ENCODE measurements at places on chromosomes 7 and 10.

GRCh38 chr10:78258323-78259030 is 224.8 kb downstream of the RPS24 start:
- DNase-seq = no peak

DNA sequence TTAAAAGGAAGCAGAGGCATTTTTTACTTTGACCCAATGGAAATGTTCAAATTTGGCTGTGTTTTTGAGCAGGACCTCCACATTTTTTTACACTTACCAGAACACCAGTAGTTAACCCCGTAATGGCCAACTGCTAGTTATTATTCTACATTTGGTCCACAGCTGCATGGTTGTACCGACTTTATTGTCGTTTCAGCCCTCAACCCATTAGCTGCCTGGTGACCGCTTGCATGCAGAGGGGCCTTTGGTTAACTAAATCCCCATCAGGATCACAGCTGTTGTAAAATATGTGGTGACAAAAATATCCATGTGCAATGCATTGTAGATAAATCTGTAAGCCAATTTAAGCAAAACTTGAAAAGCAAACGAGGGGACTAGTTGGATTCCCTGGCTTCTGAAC is 342.2 kb upstream of the MEOX2 start:
- DNase-seq = no peak

- no peak for DNase-seq
Observed at GRCh38 chr7:27802999-27803398, 63.0 kb downstream of the TAX1BP1 start.

DNA sequence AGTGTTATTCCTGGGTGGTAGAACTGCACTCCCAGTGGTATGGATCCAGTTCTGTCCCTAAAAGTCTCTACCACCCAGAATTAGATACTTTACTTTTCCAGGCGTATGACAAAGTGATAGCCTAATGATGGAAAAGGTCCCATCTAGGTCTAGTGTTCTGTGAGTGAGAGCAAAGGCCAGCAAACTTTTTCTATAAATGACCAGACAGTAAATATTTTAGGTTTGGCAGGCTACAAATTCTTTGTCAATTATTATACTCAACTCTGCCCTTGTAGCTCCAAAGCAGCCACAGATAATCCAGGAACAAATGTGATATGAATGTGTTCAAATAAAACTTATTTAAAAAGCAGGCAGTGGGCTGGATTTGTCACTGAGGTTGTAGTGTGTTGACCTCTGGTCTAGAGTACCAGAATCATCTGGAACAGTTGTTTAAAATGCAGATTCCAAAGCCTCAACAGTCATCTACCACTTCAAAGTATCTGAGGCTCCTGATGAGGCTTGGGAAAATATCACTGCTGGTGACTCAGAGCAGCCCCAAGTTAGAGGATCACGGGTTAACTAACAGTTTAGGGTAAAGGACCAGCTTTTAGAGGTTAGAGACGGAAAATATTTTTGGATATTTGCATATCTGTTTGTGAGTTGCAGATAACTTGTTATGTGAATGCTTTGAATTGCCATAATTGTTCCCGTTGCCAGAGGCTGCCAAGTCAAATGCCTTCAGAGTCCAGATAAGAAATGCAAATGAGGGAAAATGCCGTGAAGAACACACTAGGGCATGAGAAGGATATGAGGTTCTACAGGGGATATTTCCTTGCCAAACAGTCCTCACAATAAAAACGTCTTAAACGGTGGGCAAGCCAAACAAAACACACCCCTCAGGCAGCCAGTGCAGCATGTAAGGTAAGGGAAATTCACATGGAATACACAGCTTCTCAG is 19.4 kb downstream of the NRAP start:
- no peak for DNase-seq

GRCh38 chr10:52762088-52762487 is 10.5 kb downstream of the MBL2 start:
- no peak for DNase-seq

GRCh38 chr7:112665709-112666108 is 124.5 kb downstream of the TMEM168 start:
- DNase-seq = no peak

DNA sequence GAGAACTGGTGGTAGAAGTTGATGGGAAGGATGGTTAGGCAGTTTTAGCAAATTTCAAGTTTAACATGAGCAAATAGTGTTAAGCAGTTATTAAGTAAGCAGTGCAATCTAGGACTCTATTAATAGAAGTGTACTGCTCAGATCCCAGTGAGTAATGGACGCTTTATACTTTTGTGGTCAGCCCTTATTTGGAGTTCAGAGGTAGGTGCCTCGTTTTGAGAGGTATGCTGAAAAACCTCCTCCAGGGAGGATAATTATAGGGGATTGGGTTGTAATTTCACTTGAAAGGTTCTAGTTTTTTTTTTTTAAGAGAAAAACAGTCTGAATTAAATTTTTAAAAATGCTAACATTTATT is 33.5 kb upstream of the CCDC7 start:
- DNase-seq = no peak

DNA sequence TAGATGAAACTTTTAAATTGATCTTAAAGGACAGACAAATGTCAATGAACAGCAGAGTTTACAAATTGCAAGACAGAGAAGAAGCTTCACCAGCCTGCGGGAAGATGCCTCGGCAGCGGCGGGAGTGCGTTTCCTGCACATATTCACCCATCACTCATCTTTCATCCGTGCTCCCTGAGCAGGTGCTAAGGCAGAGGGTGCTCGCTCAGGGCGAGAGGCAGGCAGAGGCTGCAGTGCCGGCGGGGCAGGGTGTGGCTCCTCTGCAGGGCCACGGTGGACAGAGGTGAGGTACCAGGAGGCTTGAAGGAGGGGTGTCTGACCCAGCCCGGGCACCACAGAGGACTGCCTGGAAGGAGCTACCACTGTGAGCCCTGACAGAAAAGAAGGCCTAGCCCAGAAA is 155.2 kb upstream of the PPP2R2D start:
- DNase-seq = no peak

DNA sequence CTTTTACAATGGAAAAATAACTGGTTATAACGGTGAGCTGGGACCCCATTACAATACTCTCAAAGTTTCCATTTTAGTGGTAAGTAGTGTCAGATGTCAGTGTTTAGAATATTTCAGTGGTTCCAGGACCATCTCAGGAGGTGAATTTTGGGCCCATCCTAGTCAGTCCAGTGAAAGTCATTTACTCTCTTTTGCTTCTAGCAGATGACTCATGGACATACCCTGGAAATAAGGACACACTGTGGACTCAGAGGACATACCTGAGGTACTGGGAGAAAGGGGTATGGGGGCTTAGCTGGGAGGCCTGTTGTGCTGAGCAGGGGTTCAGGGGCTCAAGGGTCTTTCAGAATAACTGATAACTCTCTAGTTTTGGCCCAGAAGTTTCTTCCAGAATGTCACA is 618 bp upstream of the GIMAP4 start:
- DNase-seq = no peak

GRCh38 chr7:99290980-99291607 is 18.5 kb downstream of the MYH16 start:
- no peak for DNase-seq

DNA sequence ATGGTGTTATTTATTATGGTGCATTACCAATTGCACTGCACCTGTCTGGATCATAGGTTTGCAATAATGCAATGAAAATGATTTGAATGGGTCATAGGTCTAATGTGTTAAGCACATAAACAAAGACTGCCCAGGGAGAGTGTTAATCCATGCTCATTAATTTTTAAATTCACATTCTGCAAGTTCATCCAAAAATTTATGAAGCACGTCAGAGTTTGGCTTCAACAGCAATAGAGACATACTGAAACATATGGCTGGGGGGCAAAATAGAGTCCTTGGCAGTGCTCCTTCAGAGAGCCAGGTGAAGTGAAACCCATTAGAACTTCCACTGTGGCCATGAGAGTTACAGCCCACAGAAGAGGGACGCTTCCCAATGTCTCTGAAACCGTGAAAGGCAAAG is 441.1 kb downstream of the POM121L12 start:
- no peak for DNase-seq

DNA sequence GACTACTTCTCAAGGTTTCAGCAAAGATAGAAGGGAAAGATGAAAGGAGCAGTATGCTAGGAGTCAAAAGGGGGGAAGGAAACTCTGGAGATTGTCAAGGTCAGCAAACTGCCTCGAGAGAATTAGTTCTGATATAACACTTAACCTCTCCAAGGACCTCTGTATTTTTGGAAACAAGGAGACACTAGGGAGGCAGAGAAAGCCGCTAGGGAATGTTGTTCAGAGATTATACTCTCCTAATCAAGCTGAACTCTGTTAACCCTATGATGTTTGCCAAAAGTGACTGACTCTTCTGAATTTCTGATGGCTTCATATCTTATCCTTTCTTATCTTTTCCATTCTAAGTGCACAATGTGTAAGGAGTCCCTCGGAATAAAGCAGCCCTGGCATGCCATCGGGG is 27.1 kb downstream of the CREM start:
- no peak for DNase-seq

DNA sequence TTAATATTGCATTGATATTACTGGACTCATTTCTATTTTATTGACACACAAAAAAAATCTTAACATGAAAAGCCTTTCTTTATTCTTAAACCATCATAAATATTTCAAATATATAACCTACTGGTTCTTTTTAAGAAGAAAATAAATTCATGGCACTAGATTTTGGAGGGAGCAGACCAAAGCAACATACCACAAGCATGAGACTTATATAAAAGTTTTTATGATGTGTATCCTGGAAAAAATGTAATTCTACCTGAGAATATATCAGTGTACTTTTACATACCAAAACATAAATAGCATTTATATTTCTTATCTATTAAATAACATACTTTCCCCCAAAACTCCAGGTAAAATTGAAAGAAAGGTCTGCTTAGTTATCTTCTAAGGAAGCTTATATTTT is 508.2 kb upstream of the SEMA3D start:
- DNase-seq = no peak

GRCh38 chr10:128156999-128157755 is 31.0 kb upstream of the MKI67 start:
- no peak for DNase-seq

DNA sequence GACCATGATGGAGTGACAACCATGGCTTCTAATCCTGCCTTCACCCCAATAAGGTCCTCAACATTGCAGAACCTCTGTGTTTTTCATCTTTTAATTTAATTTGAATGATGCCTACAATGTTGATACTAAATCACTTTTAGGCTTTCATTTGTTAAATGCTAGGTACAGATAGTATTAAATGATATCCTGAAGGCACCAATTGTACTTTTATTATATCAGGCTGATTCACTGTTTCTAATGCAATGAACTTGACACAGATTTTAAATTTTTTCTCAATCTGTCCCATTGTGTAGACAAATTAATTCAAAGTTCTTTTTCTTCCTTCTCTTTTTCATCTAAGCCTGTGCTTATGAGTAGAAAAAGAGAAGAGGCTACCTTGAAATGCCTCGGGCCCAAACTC is 5.2 kb downstream of the EPDR1 start:
- DNase-seq = no peak

DNA sequence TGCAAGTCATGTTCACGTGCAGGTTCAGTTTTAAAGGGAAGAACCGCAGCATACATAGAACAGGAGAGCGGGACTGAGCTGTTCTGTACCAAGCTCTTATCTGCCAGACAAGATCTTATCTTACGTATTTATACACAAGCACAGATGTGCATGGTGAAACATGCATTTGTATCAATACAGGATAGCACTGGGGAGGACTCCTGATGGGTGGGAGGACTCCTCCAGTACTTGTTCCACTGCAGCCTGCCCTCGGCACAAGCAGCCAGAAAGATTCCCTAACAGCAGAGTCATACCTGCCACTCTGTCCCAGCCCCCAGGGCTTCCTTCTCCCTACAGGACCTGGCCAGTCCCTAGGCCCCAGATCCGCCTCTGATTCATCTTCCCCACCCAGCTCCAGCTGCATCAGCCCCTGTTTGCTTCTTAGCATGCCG is 13.2 kb upstream of the PRKCQ start:
- no peak for DNase-seq

DNA sequence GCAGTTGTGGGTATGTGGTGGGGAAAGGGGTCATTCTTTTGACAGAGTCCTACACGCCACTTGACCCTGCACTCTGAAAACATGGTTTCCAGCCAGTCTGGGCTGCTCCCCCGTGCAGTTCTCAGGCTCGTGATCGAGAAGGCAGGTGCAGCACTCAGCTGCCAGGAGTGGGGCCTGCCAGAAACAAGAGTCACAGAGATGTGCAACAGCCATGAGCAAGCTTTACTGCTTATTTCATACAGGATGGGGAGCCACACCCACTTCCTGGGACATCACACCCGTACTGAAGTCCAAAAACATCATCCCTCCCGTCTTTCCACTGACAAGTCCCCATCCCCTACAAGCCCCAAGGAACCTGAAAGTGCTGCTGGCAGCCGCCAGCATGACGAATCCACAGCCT is 9.3 kb downstream of the ATG9B start:
- no peak for DNase-seq

- DNase-seq = no peak
Observed at GRCh38 chr7:44057181-44057848, 8.1 kb downstream of the PGAM2 start.

DNA sequence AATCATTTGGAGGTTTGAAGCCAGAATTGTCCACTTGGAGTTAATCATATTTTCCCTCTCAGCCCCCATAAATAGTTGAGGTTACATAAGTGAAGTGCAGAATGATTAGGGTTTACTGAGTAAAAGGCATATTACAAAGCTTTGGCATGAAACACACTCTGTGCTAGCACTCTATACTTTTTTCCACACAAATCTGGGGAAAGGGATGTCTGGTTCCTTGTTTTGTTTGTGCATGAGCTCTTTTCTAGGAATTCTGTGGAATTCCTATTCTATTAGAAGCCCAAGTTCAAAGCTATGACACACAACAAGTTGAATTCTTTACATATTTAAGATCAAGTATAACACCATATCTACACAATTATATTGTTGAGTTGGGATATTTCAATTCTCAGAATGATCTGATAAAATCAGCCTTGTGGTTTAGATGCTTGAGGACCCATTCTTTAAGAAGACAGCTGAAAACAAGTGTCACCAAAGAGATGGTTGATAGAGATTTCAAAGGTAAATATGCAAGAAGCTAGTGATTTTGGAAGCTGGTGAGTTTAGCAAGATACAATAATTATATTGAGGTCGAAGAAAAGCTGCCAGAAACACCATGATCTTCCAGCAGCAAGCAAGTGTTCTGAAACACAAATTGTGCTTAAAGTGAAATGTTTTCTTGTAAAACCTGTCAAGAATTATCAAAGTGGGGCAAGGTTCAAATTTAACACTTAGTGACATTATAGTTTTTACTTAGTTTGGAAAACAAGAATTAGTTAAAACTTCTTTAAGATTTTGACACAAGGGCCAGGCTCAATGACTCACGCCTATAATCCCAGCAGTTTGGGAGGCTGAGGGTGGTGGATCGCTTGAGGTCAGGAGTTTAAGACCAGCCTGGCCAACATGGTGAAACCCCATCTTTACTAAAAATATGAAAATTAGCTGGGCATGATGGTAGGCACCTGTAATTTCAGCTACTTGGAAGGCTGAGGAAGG is 122.6 kb downstream of the INHBA start:
- DNase-seq = no peak

DNA sequence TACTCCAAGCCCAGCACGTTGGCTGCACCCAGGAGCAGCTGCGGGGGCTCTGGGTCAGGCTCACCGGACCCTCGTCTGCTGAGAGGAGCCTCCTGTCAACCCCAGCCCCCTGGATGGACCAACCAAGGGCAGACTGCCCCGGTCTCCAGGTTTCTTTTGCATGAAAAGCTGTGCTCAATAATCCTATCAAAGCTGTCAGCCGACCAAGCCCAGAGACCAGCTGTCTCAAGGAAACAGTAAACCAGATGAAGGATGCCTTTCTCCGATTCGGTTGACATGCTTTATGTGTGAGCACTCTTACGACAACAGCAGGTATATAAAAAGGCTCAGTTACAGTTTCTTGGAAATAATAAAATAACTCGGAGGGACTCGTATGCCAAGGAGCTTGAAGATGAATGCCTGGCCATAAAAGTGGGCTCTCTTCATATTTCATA is 71.6 kb upstream of the BAIAP2L1 start:
- no peak for DNase-seq
